ENCODE measurements at places on chromosomes 3 and 15.

DNA sequence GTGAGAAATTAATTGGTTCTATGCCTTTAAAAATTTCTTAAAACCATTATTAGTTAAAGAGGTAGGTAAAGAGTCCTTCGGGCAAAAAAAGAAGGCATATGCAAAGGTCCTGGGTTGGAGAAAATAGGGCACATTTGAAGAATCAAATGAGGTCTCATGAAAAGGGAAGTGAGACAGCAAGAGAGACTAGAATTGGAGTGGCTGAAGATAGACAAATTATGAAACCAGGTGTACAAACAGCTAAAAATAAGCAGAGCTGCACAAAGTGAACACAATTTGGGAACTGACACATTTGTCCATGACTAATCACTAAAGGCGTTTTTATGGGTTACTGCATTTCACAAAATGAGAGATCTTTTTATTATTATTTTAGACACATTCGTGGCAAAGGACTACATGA lies 581.2 kb downstream of the PYDC2 start:
- DNase-seq: no peak

DNA sequence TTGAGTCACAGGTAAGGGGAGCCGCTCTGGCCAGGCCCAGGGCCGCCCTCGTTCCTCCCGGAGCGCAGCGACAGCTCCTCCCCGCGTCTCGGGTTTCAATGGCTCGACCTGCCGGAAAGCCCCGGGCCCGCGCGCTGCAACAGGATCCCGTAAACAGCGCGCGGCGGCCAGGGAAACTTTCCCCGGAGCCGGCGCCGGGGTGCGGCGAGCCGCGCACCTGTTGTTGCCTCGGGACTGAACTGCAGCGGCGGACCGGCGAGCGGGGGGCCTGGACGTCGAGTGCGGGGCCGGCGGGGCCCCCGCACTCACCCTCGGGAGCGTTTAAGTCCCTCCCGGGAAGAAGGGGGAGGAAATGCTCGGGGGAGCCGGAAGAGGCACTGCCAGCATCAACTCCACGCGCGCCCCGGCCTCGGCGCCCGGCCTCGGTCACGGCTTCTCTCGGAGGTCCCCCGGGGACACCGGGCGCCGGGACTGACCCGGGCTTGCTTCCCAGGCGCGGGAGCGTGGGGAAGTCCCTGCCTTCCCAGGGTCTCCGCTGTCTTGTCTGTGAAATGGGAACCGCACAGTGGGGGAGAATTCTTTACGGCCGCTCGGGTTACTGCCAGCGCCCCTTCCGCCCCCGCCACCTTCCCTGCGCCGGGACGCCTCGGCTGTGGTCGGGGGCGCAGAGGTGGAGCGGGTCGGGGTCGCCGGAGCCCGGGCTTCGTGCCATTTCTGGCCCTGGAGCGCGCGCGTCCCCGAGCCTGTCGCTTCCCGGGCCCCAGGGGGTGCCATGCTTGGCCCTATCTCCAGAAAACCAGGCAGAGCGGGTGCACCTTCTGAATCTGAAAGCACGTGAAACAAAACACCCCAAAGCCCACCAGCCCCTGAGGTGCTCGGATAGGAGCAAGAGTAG lies 7.5 kb upstream of the PGPEP1L start:
- no peak for DNase-seq

- no peak for DNase-seq
Observed at GRCh38 chr15:32878869-32879805, 161.3 kb downstream of the GREM1 start.

GRCh38 chr15:42939841-42940240 lies 19.3 kb upstream of the TTBK2 start:
- no peak for DNase-seq

DNA sequence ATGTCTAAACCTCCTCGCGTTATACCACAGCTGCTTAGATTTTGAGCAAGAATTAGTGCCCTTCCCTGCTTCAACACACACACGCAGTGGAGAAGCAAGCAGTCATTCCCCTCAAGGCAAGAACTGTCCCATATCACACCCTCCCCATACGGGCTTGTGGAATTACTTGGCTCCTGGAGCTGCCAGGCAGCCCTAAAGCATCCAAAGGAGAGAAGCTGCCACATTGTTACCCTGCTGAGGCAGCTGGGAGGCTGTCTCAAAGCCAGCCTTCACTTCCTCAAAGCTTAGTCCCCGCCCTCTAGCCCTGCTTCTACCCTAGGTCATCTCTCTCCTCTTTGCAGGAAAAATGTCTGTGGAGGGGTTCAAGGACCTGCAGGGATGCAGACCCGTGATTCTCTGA lies 153.4 kb downstream of the RORA start:
- no peak for DNase-seq

DNA sequence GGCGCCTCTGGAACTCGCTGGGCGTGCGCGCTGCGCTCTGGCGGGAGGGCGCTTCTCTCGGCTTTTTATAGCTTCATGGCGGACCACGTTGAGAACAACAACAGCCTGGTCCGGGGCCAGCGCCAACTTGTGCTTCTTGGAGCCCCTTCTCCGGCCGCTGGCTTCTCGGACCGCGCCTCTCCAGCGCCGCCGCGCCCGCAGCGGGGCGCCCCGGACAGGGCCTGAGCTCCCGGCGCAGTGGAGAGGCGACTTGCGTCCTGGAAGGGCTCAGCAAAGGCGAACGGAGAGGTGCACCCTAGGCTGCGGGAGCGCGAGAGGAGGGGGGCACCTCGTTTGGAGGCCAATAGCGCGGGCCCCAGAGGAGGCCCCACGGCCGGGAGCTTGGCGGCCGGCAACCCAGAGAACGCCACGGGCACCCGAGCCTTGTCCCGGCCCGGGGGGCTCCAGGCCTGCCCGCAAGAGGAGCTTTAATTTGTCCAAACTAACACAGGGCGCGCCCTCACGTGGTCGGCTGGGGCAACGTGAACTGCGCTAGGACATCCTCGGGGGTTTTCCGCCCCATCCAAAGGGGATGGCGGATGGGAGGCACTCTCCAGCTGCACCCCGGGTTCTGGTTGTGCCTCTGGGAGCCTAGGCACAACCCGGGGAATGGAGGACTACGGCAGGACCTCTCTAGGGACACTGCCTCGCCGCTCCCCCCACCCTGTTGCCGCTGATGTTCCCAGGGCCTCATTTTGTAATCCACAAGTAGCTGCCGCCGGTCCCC lies 37.8 kb downstream of the HMCES start:
- peak; percentile 83 for DNase-seq

GRCh38 chr3:121737644-121738043 lies 11.9 kb downstream of the GOLGB1 start:
- DNase-seq: no peak

DNA sequence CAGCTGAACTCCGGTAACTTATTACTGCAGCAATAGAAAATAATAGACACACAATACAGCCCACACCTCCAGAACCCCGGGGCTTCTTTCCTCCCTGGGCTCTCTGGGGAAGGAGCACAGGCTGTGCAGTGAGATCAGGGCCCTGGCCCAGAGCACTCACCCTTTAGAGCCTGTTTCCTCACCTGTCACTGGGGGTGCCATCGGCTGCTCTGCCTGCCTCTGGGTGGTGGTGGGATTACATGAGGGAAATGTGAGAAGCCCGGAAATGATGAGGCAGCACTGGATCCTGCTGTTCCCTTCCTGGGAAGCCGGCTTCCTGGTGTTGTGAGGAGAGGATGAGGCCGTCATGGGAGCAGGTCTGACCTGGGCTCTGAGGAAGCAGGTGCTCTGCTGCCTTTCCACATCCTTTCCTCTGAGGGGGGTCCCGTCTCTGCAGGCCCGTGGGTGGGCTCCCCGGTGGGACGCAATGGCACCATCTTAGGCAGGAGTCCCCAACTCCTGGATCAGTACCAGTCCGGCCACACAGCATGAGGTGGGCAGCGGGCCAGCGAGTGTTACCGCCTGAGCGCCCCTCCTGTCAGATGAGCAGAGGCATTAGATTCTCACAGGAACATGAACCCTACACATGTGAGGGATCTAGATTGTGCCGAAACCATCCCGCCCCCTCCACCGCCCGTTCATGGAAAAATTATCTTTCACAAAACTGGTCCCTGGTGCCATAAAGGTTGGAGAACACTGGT lies 220.9 kb upstream of the CTDSPL start:
- DNase-seq: no peak

GRCh38 chr3:129557548-129557894 lies 14.5 kb downstream of the H1-8 start:
- DNase-seq: no peak

DNA sequence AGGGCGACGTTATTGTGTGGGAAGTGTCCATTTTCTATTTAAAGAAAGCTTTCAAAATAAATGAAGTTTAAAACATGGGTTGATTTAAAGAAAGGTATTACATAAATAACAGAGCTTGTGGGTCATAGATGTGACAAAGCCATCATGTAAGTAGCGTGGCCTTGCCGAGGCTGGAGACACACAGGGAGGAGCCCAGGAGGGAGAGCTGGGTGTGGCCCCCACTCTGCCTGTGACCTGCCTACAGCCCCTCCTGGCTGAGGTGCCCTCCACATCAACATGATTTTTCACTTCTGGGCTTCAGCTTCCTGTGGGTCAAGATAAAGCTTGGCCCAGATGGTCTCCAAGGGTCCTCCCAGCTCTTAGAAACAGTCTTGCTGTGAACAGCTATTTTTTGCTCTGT lies 12.5 kb upstream of the MGLL start:
- DNase-seq: no peak
